Left ventricle myocardium superior (tissue), 1 donor: ENCODE measurements at places on chromosomes 2 and 18.

DNA sequence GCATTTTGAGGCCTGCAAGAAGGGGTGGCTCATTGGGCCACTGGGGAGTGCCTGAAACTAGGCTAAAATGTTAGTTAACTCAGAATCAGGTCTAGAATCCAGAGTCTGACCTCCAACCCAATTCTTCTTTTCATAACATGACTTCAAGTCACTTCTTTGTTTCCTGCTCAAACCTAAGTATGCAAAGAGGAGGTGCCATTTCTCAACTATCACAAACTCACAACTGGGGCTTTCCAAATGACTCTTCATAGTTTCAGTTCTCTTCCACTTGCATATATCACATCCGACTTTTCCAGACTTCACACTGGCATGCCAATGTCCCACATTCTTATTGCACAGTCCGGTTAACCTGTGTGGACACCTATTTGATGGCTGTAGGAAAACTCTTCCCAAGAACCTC lies 211.6 kb downstream of the TCF4 start:
- DNase-seq = no peak

DNA sequence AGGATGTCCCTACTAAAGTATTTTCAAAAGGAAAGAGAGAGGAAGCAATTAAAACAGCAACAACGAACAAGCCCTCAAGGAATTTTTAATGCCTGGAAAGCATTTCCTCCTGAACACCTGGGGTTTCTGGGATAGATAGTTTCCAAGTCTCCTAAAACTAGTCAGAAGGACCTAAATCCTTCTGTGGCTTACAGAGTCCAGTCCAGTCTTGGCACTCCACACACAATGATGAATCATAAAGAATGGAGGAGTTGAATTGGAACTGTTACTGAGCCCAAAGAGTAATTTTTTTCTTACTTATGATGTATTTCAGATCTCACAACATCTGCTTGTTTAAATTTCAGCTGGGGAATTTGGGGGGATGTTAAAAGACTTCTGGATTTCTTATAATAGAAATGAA lies 144.6 kb upstream of the SETBP1 start:
- no peak for DNase-seq

- peak; percentile 66 for DNase-seq
Observed at GRCh38 chr18:34977838-34978532, 63.2 kb upstream of the MAPRE2 start.

GRCh38 chr2:197081294-197081693 lies 154.8 kb upstream of the PGAP1 start:
- no peak for DNase-seq

- peak; percentile 68 for DNase-seq
Observed at GRCh38 chr2:60337142-60337497, 216.3 kb downstream of the BCL11A start.

DNA sequence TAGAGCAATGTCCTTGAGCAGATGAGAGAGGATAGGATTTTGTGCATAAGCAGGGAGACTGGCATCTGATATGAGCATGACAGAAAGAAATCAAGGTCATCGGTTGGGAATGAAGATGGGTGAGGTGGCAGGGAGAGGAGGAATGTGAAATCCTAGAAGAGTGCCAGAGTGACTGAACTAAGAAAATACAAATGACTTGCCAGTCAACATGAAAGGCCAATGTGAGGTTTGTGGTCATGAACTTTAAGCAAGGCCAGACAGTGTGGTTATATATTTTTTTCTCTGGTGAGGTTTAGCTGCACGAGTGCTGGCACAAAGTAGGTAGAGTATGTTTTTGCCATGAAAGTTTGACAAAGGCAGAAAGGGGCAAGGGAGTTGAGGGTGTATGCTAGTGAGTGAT lies 21.2 kb downstream of the QPCT start:
- DNase-seq = no peak

- no peak for DNase-seq
Observed at GRCh38 chr18:13120983-13121441, 97.5 kb upstream of the LDLRAD4 start.

DNA sequence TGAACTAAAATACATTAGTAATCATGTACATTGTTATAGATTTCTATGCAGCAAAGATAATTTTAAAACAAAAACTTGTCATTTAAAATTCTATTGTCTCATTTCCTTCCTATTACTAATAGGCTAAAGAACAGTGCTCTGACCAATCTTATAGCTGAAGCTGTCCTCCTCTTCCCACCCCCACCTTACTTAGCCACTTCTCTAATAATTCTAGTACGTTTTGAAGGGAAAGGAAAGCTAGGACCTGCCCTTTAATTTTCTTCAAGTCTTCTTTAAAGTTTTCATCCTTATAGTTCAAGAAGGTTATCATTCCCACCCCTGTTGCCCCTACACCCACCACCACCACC lies 121.6 kb downstream of the RBMS1 start:
- no peak for DNase-seq

DNA sequence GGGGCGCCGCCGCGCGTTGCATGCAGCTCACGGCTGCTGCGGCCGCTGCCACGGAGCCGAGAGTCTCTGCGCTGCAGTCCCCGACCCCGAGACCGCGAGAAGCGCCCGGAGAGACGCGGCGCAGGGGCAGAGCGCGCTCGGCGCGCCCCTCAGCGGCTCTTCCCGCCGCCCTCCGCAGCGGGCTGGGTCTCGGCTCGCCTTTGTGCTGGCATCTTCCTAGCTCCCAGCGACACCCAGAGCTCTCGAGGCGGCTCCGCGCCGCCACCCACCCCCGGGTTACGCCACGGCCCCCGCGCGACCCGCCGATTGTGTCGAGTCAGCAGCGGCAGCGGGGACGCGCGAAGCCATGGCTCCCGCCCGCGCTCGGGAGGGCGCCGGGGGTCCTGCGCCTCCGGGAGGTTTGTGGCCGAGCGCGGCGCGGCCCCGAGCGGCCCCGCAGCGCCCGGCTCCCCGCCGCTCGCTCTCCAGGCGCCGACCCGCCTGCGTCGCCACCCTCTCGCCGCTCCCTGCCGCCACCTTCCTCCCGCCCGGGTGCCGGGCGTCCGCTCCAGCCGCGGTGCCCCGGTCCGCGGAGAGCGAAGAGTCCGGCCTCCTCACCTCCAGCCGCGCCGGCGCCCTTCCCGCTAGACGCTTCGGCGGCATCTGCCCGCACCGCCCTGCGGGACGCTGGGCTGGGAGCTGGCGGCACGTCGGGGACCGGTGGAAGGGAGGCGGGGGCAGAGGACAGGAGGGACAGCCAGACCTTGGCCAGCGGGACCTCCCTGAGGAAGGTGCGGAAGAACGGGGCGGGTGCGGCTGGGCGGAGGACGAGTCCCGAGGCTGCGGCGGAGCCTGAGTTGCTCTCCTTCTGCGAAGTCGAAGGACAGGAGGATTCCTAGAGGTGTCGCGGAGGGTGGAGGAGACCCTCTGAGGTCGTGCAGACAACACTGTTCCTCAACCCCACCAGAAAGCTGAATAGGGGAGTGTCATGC lies 46.3 kb upstream of the CCDC150 start:
- DNase-seq = peak; percentile 68

DNA sequence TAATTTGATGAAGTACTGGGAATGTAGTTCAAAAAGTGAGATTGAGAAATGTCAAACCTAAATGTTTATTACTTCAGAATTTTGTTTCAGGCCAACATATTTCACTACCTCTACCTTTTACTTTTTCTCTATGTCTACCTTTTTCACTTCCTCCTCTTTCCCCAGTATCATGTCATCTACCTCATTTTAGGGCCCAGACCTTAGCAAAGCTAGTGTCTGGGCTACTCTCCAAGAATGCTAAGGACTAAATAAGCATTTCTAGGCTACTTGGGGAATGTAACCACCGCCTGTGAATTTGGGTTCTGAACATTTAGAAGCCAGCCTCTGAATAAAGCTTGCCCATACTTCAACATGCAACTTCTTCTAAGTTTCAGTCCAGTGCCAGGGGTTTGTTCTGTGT lies 330.4 kb downstream of the SLC4A3 start:
- DNase-seq = no peak

- DNase-seq = no peak
Observed at GRCh38 chr2:236180076-236180816, 12.1 kb upstream of the GBX2 start.

DNA sequence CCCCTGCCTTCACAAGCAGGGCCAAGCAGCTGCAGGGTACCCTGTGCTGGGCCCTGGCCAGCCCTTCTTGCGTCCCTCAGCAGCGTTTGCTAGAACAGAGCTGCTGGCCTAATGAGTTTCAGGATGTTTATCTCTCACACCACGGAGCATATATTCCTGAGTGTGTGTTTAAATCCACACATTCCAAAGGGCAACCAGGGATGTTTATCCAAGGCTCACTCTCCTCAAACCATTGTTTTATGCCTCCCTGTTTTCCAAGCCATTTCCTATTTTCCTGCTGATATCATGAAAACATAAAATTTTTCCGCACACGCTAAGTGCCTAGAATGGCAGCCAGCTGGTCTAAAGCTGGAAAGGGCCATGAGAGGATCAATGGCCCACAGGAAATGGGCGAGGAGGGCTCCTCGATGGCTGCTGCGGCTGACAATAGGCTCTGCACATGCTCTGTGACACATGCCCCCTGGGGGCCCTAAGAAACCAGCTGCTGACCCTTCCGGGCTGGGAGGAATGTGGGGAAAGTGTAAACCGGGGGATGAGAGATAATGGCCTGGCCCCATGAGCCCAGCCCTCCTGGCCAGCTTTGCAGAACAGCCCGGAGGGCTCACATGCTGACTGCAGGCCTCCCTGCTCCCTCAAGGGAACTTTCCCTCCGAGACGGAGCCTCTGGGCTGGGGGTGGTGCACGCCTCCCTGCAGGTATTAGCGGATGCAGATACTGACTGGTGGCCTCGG lies 194.0 kb downstream of the NDUFA10 start:
- DNase-seq = no peak

- DNase-seq = no peak
Observed at GRCh38 chr2:203352604-203353255, 24.5 kb downstream of the ABI2 start.

- DNase-seq = no peak
Observed at GRCh38 chr2:223870840-223871611, 33.6 kb upstream of the AP1S3 start.

GRCh38 chr18:7856116-7856515 lies 289.0 kb downstream of the PTPRM start:
- DNase-seq = no peak

GRCh38 chr18:35553300-35553699 lies 28.2 kb upstream of the GALNT1 start:
- DNase-seq = no peak

DNA sequence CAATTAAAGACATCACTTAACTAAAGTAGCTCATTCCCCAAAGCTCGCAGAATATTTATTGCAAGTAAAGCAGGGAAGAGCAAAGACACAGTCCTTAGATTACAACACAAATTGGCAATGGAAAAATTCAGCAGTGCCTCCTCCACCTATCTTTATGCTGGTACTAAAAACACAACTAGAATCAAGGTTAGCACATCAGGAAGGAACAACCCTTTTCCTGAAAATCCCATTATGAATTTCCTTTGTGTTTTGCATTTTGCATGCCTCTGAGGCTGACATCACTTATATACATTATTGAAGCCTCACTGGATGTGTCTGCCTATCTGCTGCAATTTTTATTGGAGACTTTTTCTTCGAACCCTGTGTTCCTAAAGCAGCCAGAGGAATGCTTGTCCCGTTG lies 193.8 kb upstream of the STK17B start:
- no peak for DNase-seq

DNA sequence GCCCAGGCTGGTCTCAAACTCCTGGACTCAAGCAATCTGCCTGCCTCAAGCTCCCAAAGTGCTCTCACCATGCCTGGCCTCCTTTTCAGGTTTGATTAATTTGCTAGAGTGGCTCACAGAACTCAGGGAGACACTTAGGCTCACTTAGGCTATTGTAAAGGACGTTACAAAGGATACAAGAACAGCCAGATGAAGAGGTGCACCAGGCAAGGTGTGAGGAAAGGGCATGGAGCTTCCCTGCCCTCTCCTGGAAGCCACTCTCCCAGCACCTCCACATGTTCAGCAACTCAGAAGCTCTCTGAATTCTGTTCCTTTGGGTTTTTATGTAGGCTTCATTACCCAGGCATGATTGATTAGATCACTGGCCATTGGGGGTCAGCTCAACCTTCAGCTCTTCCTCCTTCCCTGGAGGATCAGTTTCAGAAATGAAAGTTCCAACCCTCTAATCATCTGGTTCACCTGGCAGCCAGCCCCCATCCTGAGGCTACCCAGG lies 78.7 kb upstream of the RGPD5 start:
- no peak for DNase-seq

GRCh38 chr18:5912566-5912965 lies 17.2 kb upstream of the TMEM200C start:
- DNase-seq = no peak

GRCh38 chr2:229173825-229174359 lies 97.2 kb downstream of the PID1 start:
- DNase-seq = no peak
